ENCODE measurements at places on chromosomes 11 and 22.

DNA sequence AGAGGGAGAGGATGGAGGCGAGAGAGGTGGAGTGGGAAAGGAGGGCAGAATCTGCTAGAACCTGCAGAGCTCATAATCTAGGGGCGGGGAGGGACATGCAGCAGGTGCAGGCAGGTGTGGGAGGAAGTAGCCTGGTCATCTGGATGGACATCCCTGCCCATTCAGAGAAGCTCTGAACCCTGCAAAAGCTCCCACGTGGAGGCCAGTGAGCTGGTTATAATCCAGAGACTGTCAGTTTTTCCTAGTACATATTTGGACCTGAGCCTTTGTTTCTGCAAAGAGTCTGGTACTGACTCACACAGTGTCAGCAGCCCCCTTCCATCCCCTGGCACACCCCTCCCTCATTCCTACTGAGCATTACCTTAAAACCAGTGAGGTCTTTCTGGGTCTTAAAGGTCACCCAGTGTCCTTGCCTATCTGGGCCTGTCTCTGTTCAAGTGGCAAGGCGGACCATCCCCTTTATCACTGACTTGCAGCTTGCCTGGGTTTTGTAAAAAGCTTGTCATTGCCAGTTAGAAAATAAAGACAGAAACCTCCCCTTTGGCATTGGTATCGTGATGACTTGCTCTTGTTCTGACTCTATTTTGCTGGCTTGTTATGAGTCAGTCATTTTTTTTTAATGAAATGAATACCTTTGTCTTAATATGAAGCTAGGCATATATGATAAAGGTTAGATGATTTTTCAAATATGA, 26.1 kb downstream of the PTPRJ start:
- DNase-seq = no peak

- no peak for DNase-seq
Observed at GRCh38 chr11:19880088-19880345, 167.4 kb downstream of the NAV2 start.

- DNase-seq = no peak
Observed at GRCh38 chr11:12737024-12737423, 62.8 kb downstream of the TEAD1 start.

DNA sequence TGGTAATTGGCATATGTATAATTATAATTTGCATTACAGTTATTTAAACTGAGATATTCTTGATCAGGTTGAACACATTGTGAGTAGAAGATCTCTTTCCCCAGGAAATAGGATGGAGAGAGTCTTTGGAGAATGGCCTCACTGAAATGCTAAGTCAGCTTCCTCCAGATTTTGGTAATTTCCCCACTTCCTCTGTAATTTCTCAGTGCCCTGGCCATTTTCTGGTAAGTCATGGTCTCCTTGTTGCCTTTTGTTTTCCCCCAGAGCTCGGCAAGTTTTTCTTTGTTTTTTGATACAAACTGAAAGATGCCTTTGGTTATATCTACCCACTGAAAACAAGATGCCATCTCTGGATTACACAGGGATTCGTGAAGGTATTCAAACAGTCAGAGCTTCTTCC, 12.8 kb upstream of the FBXO3 start:
- no peak for DNase-seq

GRCh38 chr11:28417601-28418323, 309.6 kb downstream of the METTL15 start:
- DNase-seq = no peak

- DNase-seq = no peak
Observed at GRCh38 chr11:44754876-44755555, 28.3 kb downstream of the TSPAN18 start.

DNA sequence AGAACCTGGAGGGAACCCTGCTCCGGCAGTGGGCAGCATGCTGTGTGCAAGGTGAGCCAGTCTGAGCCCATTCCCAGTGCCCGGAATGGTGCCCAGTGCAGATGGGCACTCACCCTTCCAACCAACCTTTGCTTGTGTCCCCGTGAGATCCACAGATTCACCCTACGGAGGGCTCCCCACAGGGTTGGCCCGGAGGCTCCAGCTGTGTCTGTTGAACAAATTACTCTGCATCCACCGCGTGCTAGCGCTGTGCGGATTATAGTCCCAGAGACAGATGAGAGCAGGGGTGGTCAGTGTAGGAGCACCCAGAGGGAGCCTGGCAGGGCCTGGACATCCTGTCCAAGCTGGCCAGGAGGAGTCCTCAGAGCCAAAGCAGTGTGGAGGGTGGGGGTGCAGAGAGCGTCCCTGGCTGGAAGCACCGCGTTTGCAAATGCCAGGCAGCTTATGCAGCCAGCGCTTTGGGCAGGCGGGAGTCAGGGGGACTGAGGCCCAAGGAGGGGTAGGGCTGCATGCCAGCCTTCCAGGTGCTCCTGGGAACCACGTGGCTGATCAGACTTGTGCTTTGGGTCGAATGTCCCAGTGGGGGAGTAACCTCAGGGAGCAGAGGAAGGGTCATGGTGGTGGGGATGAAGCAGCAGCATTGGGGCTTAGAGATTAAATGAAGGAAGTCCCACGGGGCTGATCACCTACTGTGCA, 80.5 kb downstream of the KCNQ1 start:
- no peak for DNase-seq

GRCh38 chr22:21829523-21829922, 37.9 kb downstream of the MAPK1 start:
- DNase-seq = no peak

- no peak for DNase-seq
Observed at GRCh38 chr11:3810951-3811350, 2.6 kb downstream of the PGAP2 start.

DNA sequence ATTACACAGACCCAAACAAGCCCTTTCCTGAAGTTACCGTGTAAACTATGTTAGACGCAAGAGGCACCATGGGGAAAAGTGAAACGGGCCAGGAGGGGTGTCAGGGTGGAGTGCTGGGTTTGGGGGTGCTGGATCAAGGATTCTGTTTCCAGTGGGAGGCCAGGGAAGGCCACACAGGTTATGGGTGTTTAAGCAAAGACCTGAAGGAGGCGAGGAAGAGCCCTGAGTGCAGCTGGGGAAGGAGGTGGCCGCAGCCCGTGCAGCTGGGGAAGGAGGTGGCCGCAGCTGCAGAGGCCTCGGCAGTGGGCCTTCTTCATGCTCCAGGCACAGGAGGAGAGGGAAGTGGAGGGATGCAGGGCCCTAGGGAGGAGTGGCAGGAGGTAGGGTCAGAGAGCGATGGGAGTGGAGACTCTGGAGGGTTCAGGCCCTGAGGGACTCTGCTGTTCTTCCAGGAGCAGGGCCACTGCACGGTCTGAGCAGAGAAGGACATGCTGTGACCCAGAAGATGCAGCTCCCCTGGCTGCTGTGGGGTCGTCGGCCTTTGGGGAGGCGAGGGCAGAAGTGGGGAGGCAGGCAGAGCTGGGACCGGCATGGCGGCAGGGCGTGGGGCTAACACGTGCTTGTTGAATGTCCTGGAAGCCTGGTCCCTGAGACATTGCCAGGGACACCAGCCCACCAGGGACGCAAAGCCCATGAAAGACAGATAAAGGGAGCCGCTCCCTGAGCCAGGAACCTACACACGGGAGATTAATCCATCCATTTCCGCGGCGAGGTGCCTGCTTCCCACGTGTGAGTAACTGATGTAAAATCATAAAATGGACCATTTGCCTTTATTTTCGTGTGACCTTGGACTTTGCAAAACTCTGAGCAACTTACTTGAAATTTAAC, 1049.1 kb downstream of the BRD1 start:
- no peak for DNase-seq

DNA sequence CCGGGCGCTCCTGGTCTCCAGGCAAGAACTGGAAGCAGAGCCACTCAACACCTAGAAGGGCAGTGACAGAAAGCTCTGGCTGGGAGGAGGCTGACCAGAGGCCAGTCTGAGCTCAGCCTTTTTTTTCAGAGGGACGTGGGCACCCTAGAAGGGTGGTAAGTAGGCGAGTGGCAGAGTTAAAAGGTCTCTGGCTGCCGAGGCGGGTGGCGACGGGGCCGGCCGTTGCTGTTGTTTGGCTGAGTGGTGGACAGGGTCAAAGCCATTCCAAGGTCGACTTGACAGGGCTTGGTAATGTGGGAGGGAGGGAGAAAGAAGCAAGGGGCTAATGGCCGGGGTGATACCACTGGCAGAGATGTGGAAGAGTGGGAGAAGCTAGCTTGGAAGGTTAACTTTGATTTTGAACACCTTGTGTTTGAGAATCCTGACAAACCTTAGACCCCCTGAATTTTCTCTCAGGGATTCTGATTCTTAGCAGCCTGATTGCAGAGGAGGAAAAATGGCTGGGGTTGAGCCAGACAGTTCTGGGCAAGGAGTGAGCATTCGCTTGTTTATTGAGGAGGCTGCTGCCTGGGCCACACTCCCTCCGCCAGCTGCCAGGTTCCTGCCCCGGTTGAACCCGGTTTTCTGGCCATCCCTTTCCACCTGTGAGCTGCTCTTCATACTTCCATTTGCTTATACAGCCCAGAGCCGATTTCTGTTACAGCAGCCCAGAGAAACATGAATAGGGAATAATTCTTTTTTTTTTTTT, 868 bp upstream of the SYCE3 start:
- no peak for DNase-seq

DNA sequence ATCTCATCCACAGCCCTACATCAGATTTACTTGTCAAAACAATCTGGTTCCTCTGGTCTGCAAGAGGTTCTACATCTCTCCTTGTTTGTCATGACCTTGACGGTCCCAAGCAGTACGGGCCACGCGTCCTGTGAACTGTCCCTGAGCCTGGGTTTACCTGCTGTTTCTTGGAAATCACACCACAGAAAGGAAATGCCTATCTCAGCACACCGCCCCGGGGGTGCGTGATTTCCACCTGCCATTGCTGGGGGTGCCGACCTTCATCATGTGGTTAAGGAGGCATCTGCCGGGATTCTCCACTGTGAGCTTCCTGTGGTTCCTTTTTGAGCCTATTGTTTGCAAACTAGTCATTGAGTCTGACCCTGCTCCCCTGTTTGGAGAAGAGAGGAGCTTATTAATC, 1363.4 kb downstream of the BRD1 start:
- DNase-seq = no peak

DNA sequence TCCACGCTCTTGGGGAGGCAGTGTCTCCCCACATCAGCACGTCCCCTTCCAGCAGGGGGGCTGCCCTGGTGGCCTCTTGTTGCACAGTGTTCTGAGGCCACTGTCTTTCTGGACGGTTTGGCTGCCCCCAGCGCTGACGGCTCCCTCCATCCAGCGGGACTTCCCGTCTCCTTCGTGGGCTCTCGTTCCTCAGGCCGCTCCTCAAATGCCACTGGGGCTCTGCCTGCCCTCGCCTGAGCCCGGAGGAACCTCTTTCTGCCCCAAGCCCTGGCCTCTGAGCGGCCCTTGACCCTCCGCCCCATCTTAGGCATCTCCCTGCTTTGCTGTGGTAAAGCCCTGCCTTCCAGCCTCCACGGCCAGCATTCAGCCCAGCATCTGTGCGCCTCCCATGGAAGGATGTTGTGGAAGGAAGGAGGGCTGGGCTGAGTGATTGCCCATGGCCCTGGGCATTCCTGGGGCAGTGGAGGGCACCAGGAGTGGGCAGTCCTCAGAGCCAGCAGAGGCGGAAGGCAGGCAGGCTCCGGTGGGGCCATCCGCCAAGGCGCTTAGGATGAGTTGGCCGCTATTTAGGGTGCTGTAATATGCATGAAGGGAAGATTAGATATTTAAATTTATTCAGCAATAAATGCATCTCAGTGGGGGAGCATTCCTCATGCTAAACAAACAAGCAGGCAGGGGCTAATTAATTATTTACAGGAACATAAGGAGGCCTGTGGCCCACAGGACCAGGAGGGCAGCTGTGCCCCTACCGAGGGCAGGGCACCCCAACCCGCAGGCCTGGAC, 17.8 kb downstream of the OTUB1 start:
- DNase-seq = no peak

GRCh38 chr11:61509043-61510029, 787 bp downstream of the LRRC10B start:
- DNase-seq = peak; percentile 68

GRCh38 chr11:43643898-43644620, 36.5 kb upstream of the HSD17B12 start:
- peak; percentile 69 for DNase-seq

DNA sequence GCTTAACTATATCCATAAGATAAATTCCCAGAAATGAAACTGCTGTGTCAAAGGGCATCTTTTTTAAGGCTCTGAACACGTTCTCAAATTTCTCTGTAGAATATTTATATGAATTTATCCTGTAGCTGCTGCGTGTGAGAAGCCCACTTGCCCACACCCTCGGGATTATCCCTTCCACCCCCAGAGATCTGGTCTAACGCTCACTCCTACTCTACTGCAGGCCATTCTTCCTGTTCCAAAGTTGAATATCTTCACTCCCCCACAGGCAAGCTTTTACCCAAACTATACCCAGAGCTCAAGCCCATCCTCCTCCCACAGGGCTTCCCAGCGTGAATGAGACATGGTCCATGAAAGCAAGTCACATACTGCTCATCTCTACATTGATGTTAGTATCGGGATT, 24.9 kb downstream of the SIAE start:
- no peak for DNase-seq

DNA sequence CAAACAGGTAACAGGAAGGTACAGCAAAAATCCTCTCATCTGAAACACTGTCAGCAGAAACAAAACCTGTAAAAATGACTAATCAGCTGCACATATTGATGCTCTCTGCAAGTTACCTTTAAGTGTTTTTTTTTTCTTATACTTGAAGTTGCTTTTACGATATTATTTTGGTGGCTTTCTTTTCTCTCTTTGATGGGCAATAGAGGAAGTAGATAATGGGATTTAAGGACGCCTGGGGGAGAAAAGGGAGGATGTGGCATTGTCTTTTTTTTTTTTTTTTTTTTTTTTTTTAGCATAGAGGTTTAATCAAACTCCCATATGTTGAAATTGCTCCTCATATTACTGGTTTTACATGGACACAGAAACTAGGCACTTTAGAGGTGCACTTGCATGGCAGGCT, 11.4 kb upstream of the ADSL start:
- no peak for DNase-seq

GRCh38 chr11:31487848-31488247, 21.6 kb downstream of the IMMP1L start:
- DNase-seq = no peak

DNA sequence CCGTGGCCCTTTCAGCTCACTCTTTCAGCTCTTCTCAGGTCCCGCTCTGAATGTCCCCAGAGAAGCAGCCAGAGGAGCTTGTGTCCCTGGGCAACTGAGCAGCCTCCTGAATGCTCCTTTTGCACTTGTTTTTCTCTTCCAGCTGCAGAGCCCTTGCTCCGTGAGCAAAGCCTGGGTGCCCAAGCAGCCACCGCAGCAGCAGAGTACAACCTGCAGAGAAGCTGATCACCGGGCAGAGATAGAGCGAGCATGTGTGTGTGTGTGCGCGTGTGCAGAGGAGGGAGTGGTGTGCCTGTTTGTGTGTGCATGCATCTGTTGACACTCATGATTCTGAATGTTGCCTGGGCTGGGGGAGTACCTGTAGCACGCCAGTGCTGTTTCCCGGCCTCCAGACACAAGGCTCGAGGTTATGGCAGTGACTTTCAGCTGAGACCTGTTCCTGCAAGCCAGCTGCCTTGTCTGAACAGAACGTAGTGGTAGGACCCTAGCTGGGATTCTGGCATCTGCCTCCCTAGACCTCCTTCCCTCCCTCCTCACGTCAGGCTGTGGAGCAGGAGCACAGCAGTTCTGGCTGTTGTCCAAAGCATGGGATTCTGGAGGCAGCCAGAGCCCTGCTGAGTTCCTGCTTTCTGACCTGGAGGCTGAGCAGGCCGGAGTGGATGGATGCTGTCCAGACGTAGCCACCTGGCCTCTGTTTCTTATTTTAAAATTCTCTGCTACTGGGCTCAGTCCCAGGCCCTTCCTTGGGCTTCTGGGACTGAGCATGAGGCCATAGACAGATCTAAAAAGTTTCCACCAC, 4.5 kb upstream of the MAPK8IP1 start:
- DNase-seq = no peak
